ENCODE measurements at places on chromosomes 4 and X.

GRCh38 chrX:81168391-81168790 lies 33.3 kb downstream of the HMGN5 start:
- DNase-seq, result no peak

- DNase-seq, result no peak
Measured at GRCh38 chr4:82756061-82756460, 42.5 kb downstream of the SCD5 start.

- no peak for DNase-seq
Measured at GRCh38 chr4:140236654-140237169, 82.7 kb upstream of the MAML3 start.

DNA sequence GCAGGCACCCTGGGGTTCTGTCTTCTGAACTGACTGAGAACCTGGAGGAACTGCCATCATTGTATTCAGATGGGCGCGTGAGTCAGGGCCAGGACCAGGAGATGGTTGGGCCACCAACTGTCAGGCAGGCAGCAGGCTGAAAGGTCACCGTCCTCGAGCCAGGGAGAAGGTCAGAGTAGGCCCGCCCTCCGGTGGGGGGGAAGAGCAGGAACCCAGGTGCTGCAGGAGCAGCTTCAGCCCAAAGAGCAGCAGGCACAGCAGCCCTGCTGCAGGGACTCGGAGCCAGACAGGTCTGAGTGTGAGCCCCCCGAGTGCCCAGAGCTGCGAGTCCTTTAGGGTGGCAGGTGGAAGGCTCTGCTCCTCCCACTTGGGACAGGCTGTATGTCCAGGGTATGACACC lies 26.4 kb downstream of the WFS1 start:
- no peak for DNase-seq

DNA sequence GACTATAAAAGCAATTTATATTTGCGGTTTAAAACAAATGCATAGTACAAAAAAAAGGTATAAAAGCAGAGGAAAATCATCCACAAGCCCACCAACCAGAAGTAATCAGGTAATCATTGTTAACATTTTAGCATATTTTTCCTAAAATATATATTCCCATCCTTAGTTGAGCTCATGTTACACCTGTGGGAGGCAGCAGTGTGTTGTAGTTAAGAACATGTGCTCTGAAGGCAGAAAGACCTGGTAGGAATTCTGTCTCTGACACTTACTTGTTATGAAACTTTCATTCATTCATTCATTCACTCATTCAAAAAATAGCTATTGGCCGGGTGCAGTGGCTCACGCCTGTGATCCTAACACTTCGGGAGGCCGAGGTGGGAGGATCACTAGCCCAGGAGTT lies 15.4 kb upstream of the CDKL5 start:
- DNase-seq, result peak; percentile 34
